D721Med (cell line): ENCODE measurements at places on chromosomes 7 and 10.

DNA sequence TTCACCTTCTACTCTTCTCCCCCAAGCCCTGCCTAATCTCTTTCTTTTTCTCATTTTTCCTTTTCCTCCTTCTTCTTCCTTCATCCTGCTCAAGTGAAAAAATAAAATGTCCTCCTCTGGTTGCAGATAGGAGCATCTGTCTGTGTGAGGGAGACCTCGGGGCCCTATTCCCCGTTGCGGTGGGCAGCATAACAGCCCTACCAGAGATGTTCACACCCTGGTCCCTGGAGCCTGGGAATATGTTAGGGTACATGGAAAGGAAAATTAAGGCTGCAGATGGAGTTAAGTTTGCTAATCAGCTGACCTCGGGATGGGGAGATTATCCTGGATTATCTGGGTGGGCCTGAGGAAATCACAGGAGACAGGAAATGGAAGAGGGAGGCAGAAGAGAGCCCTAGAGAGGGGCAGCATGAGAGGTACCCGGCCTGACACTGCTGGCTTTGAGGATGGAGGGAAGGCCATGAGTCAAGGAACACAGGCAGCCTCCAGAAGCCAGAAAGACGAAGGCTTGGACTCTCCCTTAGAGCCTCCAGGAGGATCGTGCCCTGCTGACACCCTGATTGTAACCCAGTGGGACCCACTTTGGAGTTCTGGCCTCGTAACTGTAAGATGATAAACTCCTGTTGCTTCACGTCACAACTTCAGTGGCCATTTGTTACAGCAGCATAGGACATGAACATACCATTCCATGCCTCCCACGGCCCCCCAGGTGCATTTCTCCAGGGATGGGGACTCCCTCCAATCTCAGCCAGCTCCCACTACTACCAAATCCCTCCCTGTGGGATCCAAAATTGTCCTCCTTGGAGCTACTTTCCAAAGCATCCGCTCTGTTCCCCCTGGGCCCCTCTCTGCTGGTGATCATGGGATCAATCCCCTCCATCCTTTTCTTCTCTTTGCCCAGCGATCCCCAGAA lies 39.0 kb upstream of the ZMIZ1 start:
- no peak for DNase-seq

DNA sequence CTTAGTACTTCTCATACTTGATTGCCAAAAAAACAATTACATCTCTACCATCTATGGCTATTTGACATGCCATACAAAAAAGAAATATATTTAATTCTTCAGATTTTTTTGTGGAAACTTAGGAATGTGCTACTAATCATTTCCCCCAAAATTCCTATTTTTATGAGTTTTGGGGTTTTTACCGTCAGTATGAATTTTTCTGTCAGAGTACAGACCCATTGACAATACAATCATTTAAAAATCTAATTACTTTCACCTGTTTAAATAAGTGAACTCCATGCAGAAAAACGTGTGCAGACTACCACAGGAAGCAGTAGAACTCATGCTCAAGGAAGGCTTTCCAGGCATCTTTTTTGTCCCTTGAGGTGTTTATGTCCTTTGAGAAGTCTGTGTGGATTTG lies 48.8 kb upstream of the FOXP2 start:
- no peak for DNase-seq

GRCh38 chr10:97498841-97499560 lies at the start of gene UBTD1:
TSS of gene UBTD1 (plus strand) at chr10:97498924. CDS start at chr10:97499204, 280 bp downstream.
- no peak for DNase-seq

DNA sequence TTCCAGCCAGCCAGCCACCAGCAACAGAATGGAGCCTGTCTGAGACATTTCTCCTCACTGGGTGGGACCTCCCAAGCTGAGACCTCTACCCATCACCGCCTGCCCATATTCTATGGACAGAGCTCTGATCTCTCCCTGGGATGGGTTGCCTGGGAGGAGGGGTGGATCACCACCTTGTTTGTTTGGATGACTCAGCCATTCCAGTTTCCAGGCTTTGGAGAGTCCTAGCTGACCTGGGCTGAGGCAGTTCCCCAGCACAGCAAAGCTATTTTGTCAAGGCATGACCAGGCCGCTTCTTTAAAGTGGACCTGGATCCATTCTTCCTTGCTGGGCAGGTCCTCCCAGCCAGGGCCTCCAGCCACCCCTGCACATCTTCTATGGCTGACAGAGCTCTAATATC lies 982.3 kb downstream of the DNAJB9 start:
- DNase-seq: no peak

DNA sequence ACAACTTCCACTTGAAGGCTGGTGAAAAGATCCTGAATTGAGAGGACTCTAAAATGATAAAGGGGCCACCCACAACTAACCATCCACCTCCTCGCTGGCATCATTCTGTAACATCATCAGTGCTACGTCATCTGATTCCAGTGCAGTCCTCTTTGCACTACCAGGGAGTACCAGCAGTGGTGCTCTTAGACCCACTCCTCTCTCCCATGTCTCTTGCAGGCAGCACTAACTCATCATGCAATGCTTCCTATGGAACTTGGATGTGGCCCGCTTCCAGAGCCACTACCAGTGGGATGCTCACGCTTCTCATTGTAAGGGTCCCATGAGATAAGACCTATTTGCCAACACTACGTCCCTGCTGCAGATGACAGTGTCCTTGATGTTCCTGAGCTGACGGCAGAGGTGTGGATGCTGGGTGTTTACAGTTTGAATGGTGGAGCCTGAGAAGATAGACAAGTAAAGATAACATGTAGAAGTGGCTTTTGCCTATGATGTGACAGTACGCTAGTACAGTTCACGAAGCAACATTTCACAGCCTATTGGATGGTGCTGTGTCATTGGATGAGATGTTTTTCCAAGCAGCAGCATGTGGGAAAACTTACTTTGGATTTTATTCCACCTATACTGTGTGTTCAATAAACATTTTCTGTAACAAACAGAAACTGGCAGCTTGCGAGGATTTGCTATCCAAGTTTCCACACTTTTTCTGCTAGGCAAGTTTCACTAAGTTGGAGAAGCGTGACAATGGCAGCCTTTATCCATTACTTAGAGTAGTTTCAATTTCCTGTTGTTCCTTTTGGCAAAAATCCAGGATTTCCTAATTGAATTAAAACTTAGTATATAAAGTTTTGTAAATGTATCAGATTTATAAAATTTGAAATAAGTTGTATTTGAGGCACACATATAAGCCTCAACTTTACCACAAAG lies 35.8 kb upstream of the COBL start:
- no peak for DNase-seq
